Activated CD4-positive, alpha-beta T cell treated with anti-CD3 and anti-CD28 coated beads, Interleukin-2, amount 10 ng/mL, durations not matched to agents 24 days and 14 days (primary cell): ENCODE measurements at places on chromosomes 6 and 20.

DNA sequence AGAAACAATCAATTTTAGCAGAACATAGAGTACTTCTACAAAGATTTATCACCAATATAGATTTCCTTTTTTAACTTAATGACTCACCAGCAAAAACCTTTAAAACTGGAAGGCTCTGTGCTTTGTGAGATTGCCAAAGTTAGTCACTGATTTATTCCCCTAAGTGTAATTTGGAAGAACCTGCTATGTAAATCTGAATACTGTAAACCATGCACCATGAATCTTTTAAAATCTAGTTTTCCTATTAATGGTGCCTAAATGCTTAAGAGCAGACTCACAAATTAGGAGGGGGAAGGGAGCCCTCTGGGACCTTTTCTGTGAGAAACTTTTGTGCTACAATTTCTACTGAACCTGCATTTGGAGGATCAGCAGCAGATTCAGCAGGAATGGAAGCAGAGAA lies 57.8 kb upstream of the PNRC1 start:
- H3K4me1 ChIP-seq: no peaks in the 10 kb centered on the region
- H3K27ac ChIP-seq: no peak overlapping the region
- peaks cover 7% of the 10 kb centered on the region for H3K27me3 ChIP-seq
- no peaks in the 10 kb centered on the region for H3K36me3 ChIP-seq
- no peak overlapping the region for H3K4me3 ChIP-seq

DNA sequence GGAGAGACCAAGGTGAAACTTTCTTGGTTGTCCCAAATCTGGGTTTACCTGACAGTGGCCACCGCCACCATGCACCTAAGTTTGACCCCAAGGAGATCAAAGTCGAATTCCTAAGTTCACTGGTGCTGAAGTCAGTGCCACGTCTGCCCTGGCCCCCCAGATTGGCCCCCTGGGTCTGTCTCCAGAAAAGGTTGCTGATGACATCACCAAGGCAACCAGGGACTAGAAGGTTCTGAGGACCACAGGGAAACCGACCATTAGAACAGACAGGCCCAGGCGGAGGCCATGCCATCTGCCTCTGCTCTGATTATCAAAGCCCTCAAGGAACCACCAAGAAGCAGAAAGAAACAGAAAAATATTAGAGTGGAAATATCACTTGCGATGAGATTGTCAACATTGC lies 91.2 kb downstream of the DLL1 start:
- peaks cover 4% of the 10 kb centered on the region for H3K36me3 ChIP-seq
- H3K27me3 ChIP-seq: peaks cover 3% of the 10 kb centered on the region
- H3K27ac ChIP-seq: no peak overlapping the region
- peak; percentile 17 for DNase-seq

GRCh38 chr6:28747631-28748157 lies 176.1 kb downstream of the TRIM27 start:
- H3K4me3 ChIP-seq: no peak overlapping the region
- H3K4me1 ChIP-seq: no peaks in the 10 kb centered on the region
- DNase-seq: no peak
- H3K27me3 ChIP-seq: peaks cover 36% of the 10 kb centered on the region

DNA sequence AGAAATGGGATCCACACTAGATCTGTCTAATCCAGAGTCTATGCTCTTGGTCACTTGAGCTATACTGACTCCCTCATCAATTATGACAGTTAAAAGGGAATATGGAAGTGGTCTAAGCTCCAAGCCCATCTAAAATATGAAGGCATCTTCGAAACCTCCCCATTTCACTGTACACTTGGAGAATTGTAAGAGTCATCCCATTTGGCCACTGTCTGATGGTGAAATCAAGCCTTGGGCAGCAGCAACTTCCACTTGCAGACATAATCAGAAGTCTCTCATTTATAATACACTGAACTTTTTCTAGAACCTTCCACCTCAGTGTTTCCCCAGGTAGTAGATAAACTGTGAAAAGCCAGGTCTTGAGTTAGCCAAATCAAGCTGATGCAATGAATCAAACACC lies 26.3 kb upstream of the UBR2 start:
- no peak for DNase-seq
- peaks cover 14% of the 10 kb centered on the region for H3K27me3 ChIP-seq
- no peaks in the 10 kb centered on the region for H3K4me1 ChIP-seq
- no peak overlapping the region for H3K4me3 ChIP-seq

DNA sequence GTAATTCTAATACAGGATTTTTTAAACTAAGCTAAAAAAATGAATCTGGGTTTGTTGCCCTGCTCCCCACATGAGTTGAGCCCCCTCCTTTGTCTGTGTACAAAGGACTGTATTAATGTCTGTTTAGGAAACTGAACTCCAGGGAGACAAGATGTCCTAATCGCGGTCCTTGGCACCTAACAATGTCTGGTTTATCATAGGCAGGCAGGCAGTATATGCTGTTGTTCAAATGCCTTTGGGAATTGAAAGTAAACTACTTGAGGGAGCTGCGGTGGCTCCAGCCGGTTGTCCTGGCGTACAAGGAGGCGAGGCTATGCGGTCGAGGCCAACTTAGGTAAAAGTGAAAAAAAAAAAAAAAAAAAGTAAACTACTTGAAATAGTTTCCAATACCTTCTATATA lies 98.5 kb downstream of the TULP4 start:
- no peak for DNase-seq
- no peak overlapping the region for H3K4me3 ChIP-seq
- no peak overlapping the region for H3K27ac ChIP-seq
- H3K36me3 ChIP-seq: no peaks in the 10 kb centered on the region
- no peaks in the 10 kb centered on the region for H3K4me1 ChIP-seq

DNA sequence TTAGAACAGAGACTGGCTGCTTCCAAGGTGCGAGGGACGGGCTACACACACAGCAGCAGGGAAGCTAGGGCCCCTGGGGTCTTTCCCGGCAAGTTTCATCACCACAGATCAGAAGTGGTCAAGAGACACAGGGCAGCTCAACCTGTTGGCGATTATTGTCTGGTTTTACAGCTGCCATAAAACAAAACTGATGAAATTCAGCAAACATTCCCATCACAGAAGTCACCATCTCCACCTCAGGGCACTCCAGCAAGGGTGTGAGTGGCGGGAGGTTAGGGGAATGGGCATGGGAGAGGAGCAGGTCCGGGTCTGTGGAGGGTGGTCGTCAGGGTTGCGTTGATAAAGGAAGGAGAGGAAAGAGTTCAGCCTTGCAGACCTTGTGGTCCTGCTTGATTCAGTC lies 91.0 kb downstream of the PXDC1 start:
- H3K27ac ChIP-seq: no peak overlapping the region
- peaks cover 4% of the 10 kb centered on the region for H3K27me3 ChIP-seq
- H3K36me3 ChIP-seq: no peaks in the 10 kb centered on the region
- DNase-seq: no peak
- no peak overlapping the region for H3K4me3 ChIP-seq

DNA sequence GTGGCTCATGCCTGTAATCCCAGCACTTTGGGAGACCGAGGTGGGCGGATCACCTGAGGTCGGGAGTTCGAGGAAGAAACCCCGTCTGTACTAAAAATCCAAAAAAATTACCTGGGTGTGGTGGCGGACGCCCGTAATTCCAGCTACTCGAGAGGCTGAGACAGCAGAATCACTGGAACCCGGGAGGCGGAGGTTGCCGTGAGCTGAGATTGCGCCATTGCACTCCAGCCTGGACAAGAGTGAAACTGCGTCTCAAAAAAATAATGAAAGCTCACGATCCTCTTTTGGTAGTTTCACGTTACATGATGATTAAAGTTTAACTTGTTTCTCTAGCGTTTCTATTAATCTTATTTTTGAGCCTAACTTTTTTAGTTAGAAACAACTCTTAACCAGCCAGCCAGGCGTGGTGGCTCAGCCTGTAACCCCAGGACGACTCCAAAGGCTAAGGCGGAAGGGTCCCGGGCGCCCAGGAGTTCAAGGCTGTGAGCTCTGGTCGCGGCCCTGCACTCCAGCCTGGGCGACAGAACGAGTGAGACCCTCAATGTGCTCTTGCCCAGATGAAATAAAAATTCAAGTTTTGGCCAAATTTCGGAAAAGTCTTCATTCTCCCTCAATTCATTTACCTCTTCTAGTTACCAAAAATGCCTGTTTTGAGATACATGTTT lies 1.2 kb upstream of the WRNIP1 start:
- peaks cover 17% of the 10 kb centered on the region for H3K36me3 ChIP-seq
- H3K4me1 ChIP-seq: peaks cover 36% of the 10 kb centered on the region
- H3K4me3 ChIP-seq: peak overlapping the region; percentile 88
- H3K27ac ChIP-seq: peak overlapping the region; percentile 95
- DNase-seq: no peak

DNA sequence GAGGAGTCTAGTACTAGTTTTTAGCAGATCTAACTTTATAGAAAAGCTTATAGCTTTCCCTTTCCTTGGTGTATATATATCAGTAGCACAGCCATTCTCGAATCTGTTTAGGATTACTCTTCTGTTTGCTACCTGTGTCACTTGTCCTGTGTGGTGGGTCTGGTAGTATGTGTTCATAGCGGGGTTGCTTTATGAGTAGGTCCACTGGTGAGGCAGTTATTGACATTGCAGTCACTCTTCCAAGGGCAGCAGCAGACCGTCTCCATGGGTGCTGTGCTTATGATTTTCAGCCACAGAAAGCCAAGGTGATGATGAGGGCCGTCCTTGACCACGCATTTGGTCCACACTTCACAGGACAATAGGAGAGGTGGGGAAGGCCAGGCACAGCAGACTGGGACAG lies 171.5 kb downstream of the CDKAL1 start:
- H3K27ac ChIP-seq: no peak overlapping the region
- peaks cover 25% of the 10 kb centered on the region for H3K4me1 ChIP-seq
- DNase-seq: no peak
- H3K4me3 ChIP-seq: no peak overlapping the region
- no peaks in the 10 kb centered on the region for H3K27me3 ChIP-seq

GRCh38 chr6:7452898-7453297 lies 63.3 kb downstream of the RIOK1 start:
- H3K4me3 ChIP-seq: no peak overlapping the region
- no peaks in the 10 kb centered on the region for H3K4me1 ChIP-seq
- DNase-seq: no peak
- no peaks in the 10 kb centered on the region for H3K36me3 ChIP-seq
- H3K27me3 ChIP-seq: peaks cover 4% of the 10 kb centered on the region

DNA sequence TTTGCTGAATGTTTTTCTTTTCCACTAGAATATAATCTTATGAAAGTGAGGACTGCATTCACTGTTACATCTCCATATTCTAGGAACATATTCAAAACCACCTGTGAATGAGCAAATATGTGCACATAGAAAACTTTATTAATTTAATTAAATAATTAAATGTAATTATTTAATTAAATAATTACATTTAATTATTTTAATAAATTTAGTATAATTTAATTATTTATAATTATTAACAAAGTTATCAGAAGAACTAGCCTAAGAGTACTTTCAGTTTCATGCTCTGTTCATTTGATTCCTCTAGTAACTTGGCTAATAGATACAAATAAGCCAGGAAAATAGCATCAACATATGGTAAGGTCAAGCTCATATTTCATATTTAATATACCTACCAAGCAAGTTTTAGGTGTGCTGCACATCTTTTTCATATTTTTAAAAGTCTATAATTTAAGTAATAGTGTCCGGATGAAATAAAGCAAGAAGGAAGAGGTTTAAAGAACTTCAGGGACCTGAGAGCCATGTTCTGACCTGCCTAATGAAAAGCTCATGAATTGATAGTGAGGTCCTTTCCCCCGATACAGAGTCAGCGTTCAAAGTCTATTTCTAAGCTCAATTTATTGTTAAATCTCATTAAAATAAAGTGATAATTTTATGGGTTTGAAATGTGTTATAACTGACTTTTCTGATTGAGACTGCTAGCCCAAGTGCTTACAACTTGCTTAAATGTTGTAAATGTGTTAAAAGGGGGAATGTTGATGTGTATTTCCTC lies 361.4 kb upstream of the FLRT3 start:
- no peaks in the 10 kb centered on the region for H3K27me3 ChIP-seq
- H3K27ac ChIP-seq: no peak overlapping the region
- no peaks in the 10 kb centered on the region for H3K4me1 ChIP-seq
- no peak overlapping the region for H3K4me3 ChIP-seq

DNA sequence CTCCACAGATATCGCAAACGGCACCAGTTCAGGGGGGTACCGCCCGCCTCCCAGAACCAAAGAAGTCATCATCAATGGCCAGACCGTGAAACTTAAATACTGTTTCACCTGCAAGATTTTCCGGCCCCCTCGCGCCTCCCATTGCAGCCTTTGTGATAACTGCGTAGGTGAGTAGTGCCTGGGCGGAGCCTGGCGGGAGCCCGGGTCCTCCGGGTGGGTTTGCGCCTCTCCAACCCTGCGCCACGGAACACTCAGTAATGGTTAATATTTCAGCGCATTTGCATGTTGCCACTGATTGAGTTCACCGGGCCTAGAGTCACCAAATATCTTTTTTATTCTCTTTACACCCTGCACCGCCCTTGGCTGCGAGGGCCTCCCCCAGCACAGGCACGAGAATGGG lies 212.0 kb downstream of the ZDHHC14 start:
- H3K36me3 ChIP-seq: peaks cover 15% of the 10 kb centered on the region
- no peak overlapping the region for H3K27ac ChIP-seq
- H3K4me1 ChIP-seq: peaks cover 6% of the 10 kb centered on the region

- no peak overlapping the region for H3K27ac ChIP-seq
- H3K36me3 ChIP-seq: no peaks in the 10 kb centered on the region
- no peaks in the 10 kb centered on the region for H3K27me3 ChIP-seq
- DNase-seq: no peak
- no peaks in the 10 kb centered on the region for H3K4me1 ChIP-seq
Observed at GRCh38 chr6:67210450-67210849, 1424.6 kb upstream of the ADGRB3 start.

- no peaks in the 10 kb centered on the region for H3K36me3 ChIP-seq
- H3K4me3 ChIP-seq: no peak overlapping the region
- peaks cover 2% of the 10 kb centered on the region for H3K4me1 ChIP-seq
- no peaks in the 10 kb centered on the region for H3K27me3 ChIP-seq
Observed at GRCh38 chr6:115067690-115068447, 725.0 kb upstream of the HS3ST5 start.

GRCh38 chr20:7586481-7586880 lies 353.8 kb downstream of the HAO1 start:
- H3K27me3 ChIP-seq: no peaks in the 10 kb centered on the region
- H3K4me1 ChIP-seq: no peaks in the 10 kb centered on the region
- no peak overlapping the region for H3K4me3 ChIP-seq
- no peaks in the 10 kb centered on the region for H3K36me3 ChIP-seq
- no peak overlapping the region for H3K27ac ChIP-seq

DNA sequence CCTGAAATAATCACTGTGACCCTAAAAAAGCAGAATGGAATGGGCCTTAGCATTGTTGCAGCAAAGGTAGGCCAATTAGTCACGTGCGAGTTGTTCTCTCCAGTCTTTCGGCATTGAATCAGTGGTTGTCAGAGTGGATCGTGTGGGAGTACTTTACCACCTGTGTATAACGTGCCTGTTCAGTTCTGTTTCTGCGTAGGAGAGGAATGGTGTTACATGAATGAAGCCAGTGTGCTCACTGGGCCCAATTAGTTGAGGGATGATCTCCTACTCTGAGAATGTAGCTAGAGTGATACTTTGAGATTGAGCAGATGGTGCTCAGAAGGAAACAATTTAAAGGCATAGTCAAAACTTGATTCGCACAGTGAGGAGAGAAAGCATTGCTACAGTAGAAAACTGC lies 72.4 kb upstream of the KIF25 start:
- no peak overlapping the region for H3K4me3 ChIP-seq
- no peak for DNase-seq
- H3K4me1 ChIP-seq: no peaks in the 10 kb centered on the region
- H3K36me3 ChIP-seq: peaks cover 10% of the 10 kb centered on the region
- H3K27me3 ChIP-seq: no peaks in the 10 kb centered on the region

GRCh38 chr6:8236956-8237355 lies 134.6 kb upstream of the EEF1E1 start:
- H3K27me3 ChIP-seq: peaks cover 14% of the 10 kb centered on the region
- no peaks in the 10 kb centered on the region for H3K36me3 ChIP-seq
- no peak overlapping the region for H3K27ac ChIP-seq
- H3K4me3 ChIP-seq: no peak overlapping the region

- no peak for DNase-seq
- no peak overlapping the region for H3K27ac ChIP-seq
- H3K27me3 ChIP-seq: peaks cover 34% of the 10 kb centered on the region
- H3K4me3 ChIP-seq: no peak overlapping the region
- no peaks in the 10 kb centered on the region for H3K36me3 ChIP-seq
Observed at GRCh38 chr6:108097882-108098281, 23.3 kb upstream of the OSTM1 start.
